ENCODE measurements at places on chromosomes 6 and 20.

- DNase-seq: no peak
Measured at GRCh38 chr6:51466427-51466826, 621.0 kb downstream of the PKHD1 start.

- DNase-seq: no peak
Measured at GRCh38 chr20:22217712-22218352, 366.5 kb downstream of the FOXA2 start.

GRCh38 chr20:46076806-46077205 is 13.0 kb downstream of the NCOA5 start:
- DNase-seq: no peak

DNA sequence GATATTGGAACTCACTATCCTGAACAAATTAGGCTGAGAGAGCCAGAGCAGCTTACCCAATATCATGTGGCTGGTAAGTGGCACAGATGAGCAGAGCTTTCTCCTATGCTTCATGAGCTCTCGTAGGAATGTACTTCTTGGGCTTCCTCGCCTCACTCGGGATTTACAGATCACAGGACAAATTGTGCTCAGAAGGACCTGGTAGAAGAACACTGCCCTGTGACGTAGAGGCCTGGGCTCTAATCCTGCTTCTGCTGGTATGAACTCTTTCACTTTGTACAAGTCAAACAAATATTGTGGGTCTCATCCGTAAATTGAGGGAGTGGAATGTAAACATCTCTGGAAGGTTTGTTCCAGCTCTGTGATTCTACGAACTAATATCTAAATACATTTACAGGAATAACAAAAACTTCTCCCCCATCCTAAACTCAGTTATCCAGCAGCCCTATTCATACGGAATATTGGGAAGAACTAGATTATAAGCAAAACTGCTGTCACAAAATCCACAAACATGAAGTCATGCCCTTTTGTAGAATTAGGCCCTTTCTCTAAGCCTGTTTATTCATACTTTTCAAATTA is 187.6 kb downstream of the CLIC5 start:
- no peak for DNase-seq

GRCh38 chr20:49405062-49405683 is 77.3 kb downstream of the KCNB1 start:
- DNase-seq: no peak

- no peak for DNase-seq
Measured at GRCh38 chr6:131586543-131586942, 13.5 kb downstream of the ARG1 start.

- DNase-seq: no peak
Measured at GRCh38 chr6:30163090-30163917, at the start of gene TRIM15. Gene TRIM15, plus strand, starts transcription at chr6:30163546. Its CDS starts 139 bp downstream, at chr6:30163685.

DNA sequence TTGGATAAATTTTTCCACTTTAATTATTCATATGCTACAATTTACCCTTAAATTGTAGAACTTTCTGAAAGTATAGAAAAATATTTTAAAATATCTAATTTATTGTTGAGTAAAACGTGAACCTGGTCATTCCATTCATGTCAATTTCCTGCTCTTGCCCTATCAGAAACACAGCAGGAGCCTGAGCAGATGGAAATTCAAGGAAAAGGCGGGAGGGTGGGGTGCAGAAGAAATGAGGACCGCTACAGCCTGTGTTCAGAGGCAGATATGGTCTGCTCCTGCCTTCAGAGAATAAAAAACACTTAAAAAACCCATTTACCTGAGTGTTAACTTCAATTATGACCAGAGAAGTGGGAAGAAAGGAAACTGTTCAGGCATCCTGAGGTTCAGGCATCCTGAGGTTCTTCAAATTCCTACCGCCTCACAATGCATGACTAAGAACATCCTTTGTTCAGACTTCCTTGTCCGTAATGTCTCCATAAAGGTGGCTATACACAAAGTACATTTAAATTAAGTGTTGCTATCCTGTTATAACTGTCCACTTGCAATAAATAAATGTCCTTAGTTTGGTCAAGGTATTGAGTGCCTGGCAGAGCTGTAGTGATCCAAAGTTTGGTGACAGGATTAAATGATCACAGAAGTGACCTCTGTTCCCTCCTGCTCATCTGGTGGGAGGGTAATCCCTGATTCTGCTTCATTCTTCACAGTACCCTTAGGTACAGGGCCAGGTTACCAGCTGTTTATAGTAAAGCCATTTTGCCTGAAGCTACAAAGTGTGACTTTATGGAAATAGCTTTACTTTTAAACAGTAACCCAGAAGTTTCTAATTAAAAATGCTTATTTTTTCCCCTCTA is 109.1 kb downstream of the MAN1A1 start:
- DNase-seq: no peak

DNA sequence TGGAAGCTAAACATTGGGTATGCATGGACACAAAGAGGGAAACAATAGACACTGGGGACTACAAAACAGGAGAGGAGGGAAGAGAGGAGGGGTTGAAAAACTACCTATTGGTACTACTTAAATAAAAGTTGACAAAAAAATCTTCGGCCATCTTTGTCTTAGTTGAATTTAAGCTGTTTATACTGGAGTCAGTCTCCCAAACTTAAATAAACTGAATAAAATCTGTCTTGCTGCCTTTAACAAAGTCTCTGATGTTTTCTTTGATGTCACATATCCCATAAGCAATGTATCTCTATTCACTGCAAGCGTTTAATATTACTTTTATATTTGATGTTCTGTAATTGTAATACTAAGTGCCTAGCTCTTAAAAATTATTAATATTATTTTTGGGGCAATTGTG is 409.2 kb upstream of the EPHA7 start:
- DNase-seq: no peak

DNA sequence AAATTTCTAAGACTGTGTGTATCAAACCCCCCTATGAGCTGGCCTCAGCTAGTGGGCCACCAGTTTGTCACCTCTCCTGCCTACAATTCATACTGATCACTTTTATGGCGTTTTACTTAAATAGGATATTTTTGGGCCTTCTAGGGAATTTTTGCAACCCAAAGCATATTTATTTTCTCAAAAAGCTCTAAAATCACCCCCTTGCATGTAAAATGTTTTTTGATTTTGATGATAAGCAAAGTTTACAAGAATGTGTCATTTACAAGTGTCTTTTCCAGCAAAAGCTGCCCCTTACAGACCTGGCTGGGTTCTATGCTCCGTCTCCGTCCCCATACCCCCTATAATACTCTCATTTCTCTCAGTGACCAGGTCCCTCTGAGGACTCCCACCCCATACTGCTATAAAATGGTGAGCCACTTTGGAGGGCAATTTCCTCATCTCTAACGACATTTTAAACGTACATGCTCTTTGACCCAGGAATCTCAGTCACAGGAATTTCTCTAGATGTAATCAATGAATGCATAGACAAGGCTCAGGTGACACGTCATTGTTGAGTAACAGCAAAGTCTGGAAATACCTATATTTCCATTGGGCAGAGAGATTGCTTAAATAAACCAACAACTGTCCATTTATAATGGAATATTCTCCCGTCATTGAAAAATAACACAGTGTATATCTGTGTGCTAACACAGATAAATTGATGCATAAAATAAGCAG is 13.9 kb upstream of the OCSTAMP start:
- DNase-seq: no peak

DNA sequence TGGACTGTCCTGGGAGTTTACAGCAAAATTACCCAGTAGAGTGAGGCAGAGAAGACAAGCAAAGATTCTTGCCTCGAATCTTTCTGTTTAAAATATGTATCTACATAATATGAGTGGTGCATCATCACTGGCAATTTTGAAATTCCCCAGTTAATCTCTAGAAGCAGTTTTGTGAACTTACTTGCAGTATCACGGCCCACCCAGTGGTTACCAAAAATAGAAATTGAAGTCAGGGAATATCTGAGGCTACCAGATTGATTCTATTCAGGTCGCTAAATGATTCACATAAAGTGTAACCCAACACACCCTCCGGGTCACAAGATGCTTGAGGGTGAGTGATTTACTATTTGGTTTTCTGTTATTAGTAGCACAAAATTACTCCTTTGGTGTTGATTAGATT is 111.9 kb downstream of the PPP1R14C start:
- no peak for DNase-seq

DNA sequence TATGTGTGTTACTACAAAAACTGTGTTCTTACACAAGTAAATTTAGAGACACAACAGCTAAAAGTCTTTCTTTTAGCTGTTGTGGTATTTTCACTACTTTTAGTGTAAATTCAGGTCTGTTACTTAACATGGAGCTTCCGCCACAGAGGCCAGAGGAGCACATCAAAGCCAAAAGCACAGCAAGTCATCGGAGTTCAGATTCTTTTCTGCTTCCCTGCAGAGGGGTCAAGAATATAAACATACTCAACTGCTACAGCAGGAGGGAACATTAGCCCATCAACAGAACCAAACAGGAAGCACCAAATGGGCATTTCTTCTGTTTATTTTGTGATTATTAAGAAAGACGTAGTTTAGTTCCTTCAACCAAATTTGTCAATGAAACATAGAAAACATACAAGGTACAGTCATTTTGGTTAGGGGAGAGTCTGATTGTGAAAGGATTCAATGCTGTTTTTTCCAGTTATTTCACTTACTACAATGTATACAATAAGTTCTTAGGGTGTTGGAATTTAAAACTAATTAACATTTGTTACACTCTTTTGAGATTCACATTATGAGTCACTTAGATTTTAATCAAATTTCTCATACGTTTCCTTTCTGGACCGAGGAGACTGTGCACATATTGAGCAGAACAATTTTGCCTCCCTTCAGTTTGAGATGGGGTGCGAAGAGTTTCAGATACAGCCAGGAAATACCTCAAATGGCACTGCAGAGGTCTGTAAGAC is 42.8 kb upstream of the DSE start:
- no peak for DNase-seq

GRCh38 chr20:33445881-33446625 is 2.5 kb upstream of the SNTA1 start:
- DNase-seq: no peak

DNA sequence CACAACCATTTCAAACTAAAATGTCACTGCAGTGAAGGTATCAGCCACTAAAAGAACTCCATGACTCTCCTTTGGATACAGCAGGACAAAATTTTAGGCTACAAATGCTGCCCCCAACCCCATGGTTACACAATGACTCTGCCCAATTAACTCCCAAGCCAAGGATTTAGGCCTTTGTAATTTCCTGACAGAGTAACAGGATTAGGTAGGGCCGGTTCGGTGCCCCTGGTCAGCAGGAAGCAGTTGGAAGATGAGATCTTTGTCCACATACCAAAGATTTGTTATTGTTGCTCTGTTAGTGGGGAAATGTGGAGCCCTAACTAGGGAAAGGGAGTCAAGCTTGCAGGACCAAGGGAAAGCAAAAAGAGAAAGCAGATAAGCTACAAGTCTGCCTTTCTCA is 26.7 kb upstream of the RIPK1 start:
- DNase-seq: no peak

DNA sequence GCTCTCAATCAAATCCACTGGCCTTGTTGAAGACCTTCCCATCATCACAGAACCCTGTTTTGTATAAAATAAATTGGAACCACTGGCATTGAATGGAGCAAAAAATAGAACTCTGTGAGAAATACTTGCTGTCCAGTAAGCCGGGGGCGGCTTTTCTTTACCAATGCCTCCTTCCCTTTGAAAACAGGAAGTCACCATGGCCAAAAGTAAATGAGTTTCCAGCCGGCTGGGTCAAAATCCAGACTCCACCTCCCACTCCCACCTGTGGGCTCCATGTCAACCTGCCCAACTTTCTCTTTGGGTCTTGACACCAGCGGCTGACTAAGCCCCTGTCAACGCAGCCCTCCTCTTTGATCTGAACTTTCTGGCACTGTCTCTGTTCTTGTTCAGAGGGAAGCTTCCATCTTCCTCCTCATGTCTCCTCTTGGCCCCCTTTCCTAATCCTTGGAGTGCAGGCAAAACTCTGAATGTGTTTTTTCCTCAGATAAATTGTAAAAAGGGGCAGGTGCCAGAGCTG is 95.2 kb downstream of the TFAP2C start:
- no peak for DNase-seq

- DNase-seq: no peak
Measured at GRCh38 chr6:160899671-160900430, 91.7 kb upstream of the MAP3K4 start.

- no peak for DNase-seq
Measured at GRCh38 chr6:143205585-143205984, 144.9 kb downstream of the AIG1 start.

DNA sequence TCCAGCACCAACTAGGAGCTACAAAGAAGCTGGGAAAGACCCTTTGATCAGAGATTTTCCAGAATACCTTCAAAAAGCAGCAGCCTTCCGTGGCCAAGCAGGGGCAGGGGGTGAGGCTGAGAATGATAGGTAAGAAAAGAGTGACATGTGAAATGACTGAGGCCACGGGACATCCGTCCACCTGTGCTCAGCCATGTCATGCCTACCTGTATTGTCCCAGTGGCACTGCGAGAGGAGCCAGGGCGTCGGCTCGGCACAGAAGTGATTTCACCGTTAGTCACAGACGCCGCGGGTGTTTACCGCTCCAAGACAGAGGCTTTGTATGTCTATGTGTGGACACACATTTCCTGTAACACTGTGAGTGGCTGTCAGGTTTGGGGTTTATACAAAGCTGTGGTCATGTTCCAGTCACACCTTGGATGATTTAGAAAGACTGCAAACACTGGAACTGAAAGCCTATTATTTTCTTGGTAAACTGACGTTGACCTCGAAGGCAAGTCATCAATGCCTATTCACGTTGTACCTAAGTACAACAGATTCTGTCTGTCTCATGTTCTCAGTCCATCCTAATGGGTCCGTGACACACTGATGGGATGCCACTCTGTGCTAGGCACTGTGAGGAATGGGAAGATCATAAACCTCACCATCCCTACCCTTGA is 32.1 kb upstream of the JAG1 start:
- no peak for DNase-seq

DNA sequence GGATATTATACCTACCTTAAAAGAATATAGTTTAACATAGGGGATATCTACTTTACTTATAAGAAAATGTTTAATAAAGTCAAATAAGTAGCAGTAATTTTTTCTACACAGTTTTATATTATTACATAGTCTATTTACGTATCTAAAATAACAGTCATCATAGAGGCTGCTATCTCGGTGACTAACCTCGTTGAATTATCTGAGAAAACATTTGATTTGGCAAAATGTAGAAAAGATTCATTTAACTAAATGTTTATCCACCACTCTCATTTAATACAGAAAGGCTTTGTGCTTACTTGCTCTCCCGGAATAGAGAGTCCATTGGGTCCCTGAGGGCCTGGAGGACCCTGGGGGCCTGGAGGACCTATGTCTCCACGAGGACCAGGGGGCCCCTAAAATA is 103.6 kb downstream of the COL12A1 start:
- DNase-seq: no peak

- no peak for DNase-seq
Measured at GRCh38 chr6:84258268-84258667, 30.8 kb upstream of the CEP162 start.

DNA sequence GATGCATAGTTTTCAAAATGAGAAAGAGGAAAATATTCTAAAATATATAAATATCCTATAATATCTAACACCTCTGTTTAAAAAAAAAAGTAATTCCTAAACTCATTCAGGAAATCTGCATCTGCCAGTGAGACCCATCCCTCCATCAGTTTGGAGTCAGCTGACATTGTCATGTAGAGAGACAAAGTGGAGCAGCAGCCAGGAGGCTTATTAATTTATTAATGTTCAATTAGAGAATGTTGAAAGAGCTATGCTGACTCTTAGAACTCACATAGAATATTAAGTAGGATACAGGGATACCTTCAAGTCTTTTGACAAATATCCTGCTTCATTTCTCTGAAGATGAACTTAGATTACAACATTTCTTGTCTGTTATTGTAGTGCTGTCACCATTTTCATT is 12.8 kb upstream of the PERP start:
- no peak for DNase-seq

- peak; percentile 83 for DNase-seq
Measured at GRCh38 chr6:44096612-44097011, 30.6 kb downstream of the MRPL14 start.

GRCh38 chr20:53216856-53217576 is 244.9 kb downstream of the TSHZ2 start:
- DNase-seq: peak; percentile 70

All from GM20000 (cell line).